ENCODE measurements at places on chromosomes 3 and 15. TPM values are rescaled to one million over a fixed set of nuclear protein-coding genes. Genes with fewer than 3 reads are reported as not detected.

Gene CDCP1
- 155 TPM for total RNA-seq

Gene GOLGA8R
- not detected for total RNA-seq

Gene SQOR
- 159 TPM for total RNA-seq

Gene DGKG
- 0.31 TPM for total RNA-seq

Gene MRPL3
- 171 TPM for total RNA-seq

Gene CELSR3
- total RNA-seq = 1.0 TPM

Gene STRA6
- not detected for total RNA-seq

Gene PLA2G4E
- total RNA-seq = 0.27 TPM

Gene SRGAP3
- total RNA-seq = 8.2 TPM

Gene GNAT1
- not detected for total RNA-seq

Gene SMCO1
- total RNA-seq = not detected

Gene GREM1
- total RNA-seq = 0.39 TPM

Gene ST8SIA2
- not detected for total RNA-seq

Gene HYAL1
- total RNA-seq = 3.0 TPM

Gene LAMB2
- total RNA-seq = 120 TPM

Gene BCL2A1
- 0.38 TPM for total RNA-seq

Gene TBC1D21
- not detected for total RNA-seq

Gene SLC38A3
- not detected for total RNA-seq

Gene AGBL1
- total RNA-seq = not detected

Gene P2RY1
- 2.0 TPM for total RNA-seq

Gene SLC15A2
- 2.2 TPM for total RNA-seq

Gene TMCO5A
- total RNA-seq = not detected

Gene KLHL40
- not detected for total RNA-seq

Gene NTRK3
- not detected for total RNA-seq

Gene MME
- 2.9 TPM for total RNA-seq

Gene PARP15
- total RNA-seq = 0.04 TPM

Gene GABRB3
- 1.8 TPM for total RNA-seq

Gene MOBP
- not detected for total RNA-seq

Gene HIGD2B
- not detected for total RNA-seq

Gene A4GNT
- total RNA-seq = not detected

Gene PLA2G4B
- 1.7 TPM for total RNA-seq

Gene MAP3K13
- 20.6 TPM for total RNA-seq

Gene TUSC7
- total RNA-seq = not detected

Gene KBTBD13
- not detected for total RNA-seq

Gene ESYT3
- total RNA-seq = 1.5 TPM

Gene EMC7
- total RNA-seq = 46.2 TPM

Gene LEKR1
- total RNA-seq = 0.30 TPM

Gene RYR3
- total RNA-seq = not detected

Gene AMT
- 1.9 TPM for total RNA-seq

Gene LRRC3B
- not detected for total RNA-seq

Gene ECT2
- total RNA-seq = 59.1 TPM

Gene SPINT1
- 272 TPM for total RNA-seq
